AG09309 (cell line): ENCODE measurements at places on chromosomes 6 and 20.

DNA sequence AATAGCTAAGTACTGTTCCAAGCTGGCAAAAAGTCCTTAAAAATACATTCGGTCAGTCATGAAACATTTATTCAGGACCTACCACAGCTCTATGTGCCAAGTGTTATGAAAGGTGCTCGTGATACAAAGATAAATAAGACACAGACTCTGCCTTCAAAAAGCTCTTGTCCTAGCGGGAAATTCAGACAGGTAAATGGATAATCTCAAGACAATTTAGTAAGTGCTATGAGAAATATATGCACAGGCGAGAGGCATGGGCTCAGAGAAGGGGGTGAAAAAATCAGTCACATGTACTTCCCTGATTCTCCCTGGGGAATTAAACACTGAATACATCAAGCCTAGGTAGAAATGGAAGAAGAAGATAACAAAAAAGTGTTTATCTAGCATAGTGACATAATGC is 49.8 kb upstream of the HEY2 start:
- DNase-seq = no peak

GRCh38 chr20:46334303-46334904 is 26.1 kb upstream of the CDH22 start:
- DNase-seq = no peak

DNA sequence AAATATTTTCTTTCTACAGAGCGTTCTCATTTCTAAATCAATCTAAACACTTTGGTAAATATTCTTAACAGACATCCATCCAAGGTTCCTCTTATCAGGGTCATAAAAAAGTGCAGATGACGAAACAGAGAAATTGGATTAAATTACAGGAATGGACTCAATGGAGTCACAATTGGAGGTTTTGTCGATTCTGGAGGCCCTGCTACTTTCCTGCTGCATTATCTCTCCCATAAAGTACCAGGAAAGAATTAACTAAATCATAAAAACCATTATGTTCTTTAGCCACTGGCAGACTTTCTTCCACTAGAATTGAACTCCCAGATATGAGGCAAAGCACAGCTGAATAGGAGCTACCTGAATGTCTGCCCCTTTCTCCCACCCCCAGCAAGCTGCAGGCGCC is 610.6 kb downstream of the HDGFL1 start:
- no peak for DNase-seq

DNA sequence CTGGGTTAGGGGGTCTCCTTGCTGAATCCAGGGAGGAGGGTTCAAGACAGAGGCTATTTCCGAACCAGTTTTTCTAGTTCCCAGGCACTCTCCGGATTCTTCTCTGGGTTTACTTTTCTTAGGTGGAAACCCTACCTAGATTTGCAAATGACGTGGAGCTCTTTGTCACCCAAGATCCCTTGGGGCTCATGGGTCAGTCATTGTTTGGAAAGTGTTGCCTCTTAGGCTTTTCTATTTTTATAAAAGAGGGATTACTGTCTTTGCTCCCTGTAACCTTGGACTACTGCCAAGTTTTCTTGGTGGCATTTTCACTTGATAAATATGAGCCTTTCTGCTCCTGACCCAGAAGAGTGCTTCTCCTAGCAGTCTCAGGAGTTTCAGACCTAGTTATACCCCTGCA is 33.6 kb downstream of the FAM209B start:
- no peak for DNase-seq

- DNase-seq = peak; percentile 53
Observed at GRCh38 chr6:53581173-53581773, 36.4 kb upstream of the GCLC start.

GRCh38 chr20:25281541-25281991 is 33.7 kb downstream of the PYGB start:
- no peak for DNase-seq

GRCh38 chr20:54167909-54168872 is 5.6 kb downstream of the CYP24A1 start:
- DNase-seq = no peak

DNA sequence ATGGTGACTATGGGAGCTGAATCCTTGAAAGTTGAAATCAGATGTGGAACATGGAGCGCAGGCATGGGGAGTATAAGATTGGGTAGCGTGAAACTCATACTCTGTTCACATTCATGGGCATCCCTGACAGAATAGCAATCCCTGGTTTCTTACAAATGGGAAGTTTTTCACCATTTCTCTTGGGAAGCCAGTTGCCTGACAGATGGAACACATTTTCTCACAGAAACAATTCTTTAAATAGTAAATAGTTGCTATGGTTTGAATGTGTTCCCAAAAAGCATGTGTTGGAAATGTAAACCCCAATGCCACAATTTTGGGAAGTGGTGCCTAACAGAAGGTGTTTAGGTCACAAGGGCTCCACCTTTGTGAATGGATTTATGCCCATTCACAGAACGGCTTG is 262.8 kb upstream of the HS3ST5 start:
- DNase-seq = no peak

GRCh38 chr6:11277275-11278206 is 45.1 kb upstream of the NEDD9 start:
- peak; percentile 73 for DNase-seq

DNA sequence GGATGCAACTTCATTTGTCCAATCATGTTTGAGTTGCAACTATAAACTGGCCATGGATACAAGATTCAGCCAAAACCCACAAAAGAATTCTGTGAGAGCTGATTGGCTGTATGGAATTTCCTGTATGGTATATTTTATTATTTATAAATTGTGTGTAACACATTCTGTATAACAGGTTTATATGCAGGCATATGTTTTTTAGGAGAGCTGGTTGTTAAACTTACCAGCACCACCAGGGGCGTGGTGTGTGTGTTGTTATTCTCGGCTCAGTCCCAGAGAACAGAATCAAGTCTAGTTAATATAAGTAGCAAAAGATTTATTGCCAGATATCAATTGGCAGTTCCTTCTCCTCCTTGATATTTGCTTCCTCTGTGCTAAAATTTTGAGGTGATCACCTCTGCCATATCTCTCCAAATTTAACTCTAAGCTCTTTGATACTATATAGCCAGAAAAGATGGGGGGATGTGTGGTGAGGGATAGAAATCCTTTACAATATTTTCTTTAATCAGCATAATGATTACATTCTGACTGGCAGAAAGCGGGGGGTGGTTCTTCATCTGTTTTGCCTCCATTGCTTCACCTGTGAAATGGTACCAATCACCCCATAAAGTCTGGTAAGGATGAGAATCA is 22.9 kb downstream of the CNBD2 start:
- no peak for DNase-seq

- DNase-seq = peak; percentile 86
Observed at GRCh38 chr20:50724851-50725723, 6.3 kb upstream of the PARD6B start.

GRCh38 chr6:39416026-39416425 is 93.5 kb upstream of the KCNK16 start:
- DNase-seq = no peak

DNA sequence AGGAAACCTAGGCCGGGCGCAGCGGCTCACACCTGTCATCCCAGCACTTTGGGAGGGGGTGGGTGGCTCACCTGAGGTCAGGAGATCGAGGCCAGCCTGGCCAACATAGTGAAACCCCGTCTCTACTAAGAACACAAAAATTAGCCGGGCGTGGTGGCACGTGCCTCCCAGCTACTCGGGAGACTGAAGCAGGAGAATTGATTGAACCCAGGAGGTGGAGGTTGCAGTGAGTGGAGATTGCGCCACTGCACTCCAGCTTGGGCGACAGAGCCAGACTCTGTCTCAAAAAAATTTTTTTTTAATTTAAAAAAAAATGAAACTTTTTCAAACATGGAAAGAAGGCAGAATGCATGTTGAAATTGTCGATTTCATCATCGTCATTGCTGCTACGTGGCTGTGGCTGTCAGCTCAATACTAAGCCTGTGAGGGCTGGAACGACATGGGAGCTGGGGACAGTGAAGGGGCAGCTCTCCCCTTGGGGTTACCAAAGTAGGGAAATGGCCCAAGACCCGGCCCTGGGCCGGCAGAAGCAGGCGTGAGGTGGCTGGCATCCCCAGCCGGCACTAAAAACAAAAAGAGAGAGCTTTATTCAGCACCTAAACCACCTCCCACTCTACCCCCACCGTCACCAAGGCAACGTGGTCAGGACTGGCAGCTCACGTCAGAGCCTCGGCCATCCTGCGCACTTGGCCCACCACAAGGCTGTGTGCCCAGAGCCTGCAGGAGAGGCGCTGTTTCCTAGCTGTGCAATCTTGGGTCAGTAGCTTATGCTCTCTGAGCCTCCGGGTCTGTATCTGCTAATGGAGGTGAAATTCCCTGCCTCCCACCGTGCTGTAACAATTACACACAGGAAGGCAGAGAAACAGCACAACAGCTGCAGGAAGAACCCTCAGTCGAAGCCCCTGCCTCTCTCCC is 30.8 kb downstream of the AGPAT4 start:
- DNase-seq = peak; percentile 86

DNA sequence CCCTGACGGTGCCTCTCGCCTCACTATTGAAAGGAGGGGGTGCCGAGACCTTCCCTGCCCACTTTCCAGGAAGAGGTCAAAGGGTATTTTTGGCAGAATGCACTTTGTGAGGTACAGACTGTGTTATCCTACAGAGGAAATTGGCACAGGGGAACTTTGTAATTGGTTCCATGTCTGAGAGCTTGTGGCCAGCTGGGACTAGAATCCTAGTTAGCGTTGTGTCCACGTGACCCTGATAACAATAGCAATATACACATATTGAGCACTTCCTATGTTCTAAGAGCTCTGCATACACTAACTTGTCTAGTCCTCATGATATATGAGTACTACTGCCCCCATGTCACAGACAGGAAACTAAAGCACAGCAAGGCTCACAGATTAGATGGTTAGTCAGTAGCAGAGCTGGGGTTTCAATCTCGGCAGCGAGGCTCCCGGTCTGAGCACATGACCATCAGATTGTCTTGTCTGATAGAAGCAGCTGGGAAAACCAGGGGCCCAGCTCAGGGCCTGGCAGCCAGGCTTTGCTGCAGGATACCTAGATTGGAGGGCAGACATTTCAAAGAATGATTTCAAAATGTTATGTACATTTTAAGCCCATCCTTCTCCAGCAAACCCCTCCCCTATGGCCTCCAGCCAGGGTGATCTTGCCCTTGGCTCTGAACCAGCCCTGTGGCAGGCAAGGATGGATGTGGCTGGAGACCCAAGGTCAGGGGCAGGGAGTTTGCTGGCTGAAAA is 1.4 kb downstream of the MAPK13 start:
- peak; percentile 13 for DNase-seq

DNA sequence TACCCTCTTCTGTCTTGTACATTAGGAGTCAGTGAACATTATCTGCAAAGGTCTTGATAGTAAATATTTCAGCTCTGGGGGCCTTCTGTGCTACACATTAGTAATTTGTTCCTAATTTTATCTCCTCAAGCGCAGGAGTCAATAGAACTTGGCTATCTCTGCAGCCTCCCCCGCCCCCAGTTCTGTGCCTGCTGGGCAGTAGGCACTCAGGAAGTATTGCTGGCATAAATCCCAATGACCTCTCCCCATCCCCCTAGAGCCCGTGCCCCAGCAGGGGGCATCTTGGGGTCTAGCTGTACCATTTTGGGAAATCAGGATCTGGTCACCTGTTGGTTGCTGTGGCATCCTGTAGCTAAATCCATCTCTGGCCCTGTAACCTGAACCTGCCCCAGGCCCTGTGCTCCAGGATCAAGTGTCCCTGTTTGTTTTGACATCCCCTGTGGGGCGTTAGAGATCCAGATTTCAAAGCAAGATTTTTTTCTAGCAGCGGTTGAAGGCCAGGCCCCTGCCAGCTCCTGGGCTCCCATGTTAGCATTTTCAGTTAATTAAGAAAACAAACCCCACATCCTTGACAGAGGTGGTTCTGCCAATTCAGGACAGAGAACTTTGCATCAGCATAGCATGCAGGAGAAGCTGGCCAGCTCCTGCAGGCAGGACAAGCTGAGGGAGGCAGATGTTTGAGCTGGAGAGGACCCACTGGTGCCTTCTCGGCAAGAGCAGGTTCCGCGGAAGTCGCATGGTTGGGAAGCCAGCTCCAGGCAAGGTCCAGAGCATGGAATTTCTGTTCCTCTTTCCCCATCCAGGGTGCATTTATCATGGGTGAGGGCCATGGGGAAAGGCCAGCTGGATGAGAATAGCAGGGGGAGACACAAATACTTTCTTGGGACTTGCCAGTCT is 32.1 kb downstream of the DAAM2 start:
- DNase-seq = no peak

- DNase-seq = peak; percentile 11
Observed at GRCh38 chr20:35008411-35009342, 53.0 kb downstream of the MYH7B start.

GRCh38 chr6:133577851-133578250 is 311.1 kb upstream of the TCF21 start:
- DNase-seq = no peak

- no peak for DNase-seq
Observed at GRCh38 chr6:21504790-21505189, 88.8 kb upstream of the SOX4 start.

- no peak for DNase-seq
Observed at GRCh38 chr6:137395316-137395715, 98.9 kb downstream of the OLIG3 start.

GRCh38 chr6:28880894-28881780 is 42.6 kb downstream of the TRIM27 start:
- no peak for DNase-seq

DNA sequence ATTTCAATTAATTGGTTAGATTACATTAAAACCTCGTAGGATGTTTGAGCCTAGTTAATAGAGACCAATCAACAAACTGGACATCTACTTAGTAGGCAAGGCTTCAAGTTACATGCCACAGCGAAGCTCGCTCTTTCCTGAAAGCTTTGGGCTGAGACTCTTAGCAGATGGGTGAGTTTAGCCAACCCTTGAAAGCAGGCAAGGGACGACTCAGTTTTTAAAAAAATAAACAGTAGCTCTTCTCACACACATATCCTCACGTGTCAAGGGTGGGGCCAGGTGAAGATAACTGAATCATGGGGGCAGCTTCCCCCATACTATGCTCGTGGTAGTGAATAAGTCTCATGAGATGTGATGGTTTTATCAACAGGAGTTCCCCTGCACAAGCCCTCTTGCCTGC is 775 bp downstream of the MTFR2 start:
- no peak for DNase-seq

DNA sequence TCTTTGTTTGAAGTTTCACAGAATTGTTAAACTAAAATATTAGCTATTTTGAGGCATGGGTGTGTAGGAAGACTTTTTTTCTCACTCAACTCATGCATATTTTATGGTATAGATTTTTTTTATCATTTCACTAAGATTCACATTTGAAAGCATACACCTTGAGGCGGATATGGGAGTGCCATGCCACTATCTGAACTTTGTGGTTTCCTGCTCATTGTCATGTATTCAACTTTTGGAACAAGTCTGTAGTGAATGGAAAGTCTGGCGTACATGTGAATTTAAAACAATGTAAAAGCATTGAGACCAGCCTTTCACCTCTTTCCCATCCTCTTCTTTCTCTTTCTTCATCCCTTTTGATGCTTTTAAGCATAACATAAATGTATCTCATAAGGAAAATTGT is 147.9 kb downstream of the TPBG start:
- no peak for DNase-seq

DNA sequence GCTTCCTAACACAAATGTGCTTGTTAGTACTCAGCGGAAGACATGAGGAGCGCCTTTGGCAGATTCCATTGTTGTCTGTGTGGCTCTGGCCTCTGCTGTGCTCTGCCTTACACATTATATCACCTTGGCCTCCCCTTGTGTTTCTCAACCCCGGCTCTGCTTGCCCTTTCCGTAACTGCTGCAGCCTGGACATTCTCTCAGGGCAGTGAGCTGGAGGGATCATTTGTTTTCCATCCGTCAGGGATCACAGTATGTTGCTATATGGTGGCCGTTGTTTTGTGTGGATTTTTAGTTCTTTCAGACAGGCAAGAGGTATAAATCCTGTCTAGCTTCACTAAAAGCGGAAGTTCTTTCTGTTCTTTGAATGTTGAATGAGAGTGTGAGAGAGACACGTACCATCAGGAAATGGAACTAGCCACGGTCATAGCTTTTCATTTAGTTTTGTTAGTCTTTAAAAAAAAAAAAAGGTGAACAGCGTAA is 175.1 kb downstream of the JARID2 start:
- no peak for DNase-seq
